Epithelial cell of proximal tubule (primary cell): ENCODE measurements at places on chromosomes 3 and 15. TPM values are rescaled to one million over a fixed set of nuclear protein-coding genes. Genes with fewer than 3 reads are reported as not detected.

CCR9 gene
- total RNA-seq = 0.17 TPM in 1 of 2 replicates, not detected in the other

PIF1 gene
- 23.3 and 27.6 TPM in 2 replicates for total RNA-seq

ZIC4 gene
- total RNA-seq = not detected in 2 replicates

FYTTD1 gene
- 21.0 and 26.0 TPM in 2 replicates for total RNA-seq

MGA gene
- 14.8 and 20.8 TPM in 2 replicates for total RNA-seq

LSAMP gene
- 0.87 and 5.1 TPM in 2 replicates for total RNA-seq

AP3S2 gene
- total RNA-seq = 22.7 and 30.5 TPM in 2 replicates

GP9 gene
- total RNA-seq = not detected in 2 replicates

MAP3K13 gene
- 14.5 and 20.0 TPM in 2 replicates for total RNA-seq

KCNMB3 gene
- total RNA-seq = 0.40 and 1.2 TPM in 2 replicates

ROBO2 gene
- total RNA-seq = 0.07 and 0.52 TPM in 2 replicates

NOX5 gene
- total RNA-seq = under 0.01 and 0.06 TPM in 2 replicates

C3orf80 gene
- not detected in 2 replicates for total RNA-seq

NEK10 gene
- total RNA-seq = 0.06 and 0.07 TPM in 2 replicates

CRABP1 gene
- not detected in 2 replicates for total RNA-seq

SLC9C1 gene
- total RNA-seq = not detected in 2 replicates

XCR1 gene
- not detected in 2 replicates for total RNA-seq

CHL1 gene
- total RNA-seq = 0.17 TPM in 1 of 2 replicates, not detected in the other

GRK7 gene
- total RNA-seq = not detected in 2 replicates

ZNF80 gene
- total RNA-seq = not detected in 2 replicates

ZNF385D gene
- under 0.01 and 0.43 TPM in 2 replicates for total RNA-seq

KLHL6 gene
- total RNA-seq = not detected in 2 replicates
